ENCODE measurements at places on chromosomes 5 and 9.

DNA sequence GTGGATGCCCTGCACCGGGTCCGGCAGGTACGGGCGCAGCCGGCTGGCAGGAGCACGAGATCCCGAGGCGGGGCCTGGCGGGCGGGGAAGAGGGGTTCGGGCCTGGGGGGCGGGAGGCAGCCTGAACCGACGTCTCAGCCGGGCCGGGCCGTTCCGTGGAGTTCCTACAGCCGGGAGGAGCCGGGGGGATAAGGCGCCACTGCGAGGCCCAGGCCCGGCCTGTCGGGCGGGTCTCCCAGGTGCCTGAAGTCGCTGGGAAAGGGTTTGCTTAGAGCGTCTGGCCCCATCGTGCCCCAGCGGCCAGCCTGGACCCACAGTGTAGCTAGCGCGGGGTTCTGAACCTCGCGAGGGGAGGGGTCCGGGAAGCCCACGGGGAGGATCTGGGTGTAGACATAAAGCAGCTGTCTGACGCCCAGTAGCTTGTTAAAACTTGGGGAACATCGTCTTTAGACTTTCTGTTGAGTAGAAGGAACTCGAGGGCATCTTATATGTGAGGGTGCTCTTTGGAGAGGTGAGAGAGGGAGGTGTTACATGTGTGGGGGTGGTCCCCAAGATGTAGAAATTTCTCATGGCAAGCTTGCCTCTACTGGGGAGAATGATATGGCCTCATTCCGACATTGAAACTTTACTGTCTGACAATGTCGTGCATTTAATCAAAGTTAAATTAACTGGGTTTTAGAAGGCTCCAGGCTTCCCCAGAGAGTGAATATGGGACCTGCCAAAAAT, 524 bp downstream of the FUBP3 start:
- DNase-seq = no peak

- no peak for DNase-seq
Observed at GRCh38 chr5:167229751-167230150, 1061.7 kb upstream of the WWC1 start.

- DNase-seq = no peak
Observed at GRCh38 chr9:132054024-132054423, 25.6 kb downstream of the MED27 start.

DNA sequence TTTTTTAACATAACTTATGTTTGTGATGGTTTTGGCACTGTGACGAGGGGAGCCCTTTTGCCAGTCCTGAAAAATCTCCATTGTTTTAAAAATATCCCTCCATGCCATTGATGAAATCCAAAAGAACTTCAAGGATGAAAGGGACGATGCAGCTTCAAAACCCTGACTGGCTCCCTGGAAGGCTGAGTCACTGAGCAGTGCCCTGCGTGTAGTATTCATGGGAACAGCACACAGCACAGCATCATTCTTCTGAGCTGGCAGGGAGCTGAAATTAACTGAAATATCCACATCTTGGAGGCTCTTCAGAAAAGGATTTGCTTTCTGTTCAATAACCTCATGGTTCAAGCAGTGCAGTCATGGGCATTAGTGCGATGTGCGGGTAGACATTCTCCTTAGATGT, 29.7 kb downstream of the PDE4D start:
- DNase-seq = no peak

DNA sequence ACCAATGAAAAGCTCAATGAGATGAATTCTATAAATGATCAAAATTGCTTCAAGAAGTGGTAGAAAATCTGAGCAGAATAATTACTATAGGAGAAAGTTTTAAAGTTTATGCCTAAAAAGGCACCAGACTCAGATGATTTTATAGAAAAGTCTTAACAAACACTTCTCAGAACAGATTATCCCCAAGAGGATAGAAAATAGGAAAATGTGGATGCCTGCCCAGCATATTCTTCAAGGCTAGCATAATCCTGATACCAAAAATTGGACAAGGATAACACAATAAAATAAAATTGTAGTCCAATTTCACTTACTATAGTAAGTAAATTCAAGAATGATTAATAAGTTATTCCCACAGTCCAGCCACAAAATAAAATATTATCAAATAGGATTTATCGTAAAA, 397.0 kb downstream of the NR2F1-AS1 start:
- no peak for DNase-seq

DNA sequence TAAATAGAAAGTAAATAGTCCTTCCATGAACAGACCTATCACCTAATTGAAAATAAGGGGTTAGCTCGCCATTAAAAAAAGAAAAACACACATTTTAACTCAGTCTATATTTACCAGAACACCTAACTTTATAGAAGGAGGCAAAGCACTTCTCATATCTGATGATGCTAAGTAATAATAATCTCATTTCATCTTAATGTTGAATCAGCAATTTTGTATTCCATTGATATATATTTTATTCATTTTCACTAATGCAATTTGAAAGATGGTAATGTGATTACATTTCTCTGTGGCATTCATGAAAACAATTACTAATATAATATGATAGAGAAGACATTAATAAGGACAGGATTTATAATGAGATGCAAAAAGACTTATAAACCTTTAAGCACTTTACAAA, 276.7 kb downstream of the BNC2 start:
- no peak for DNase-seq

DNA sequence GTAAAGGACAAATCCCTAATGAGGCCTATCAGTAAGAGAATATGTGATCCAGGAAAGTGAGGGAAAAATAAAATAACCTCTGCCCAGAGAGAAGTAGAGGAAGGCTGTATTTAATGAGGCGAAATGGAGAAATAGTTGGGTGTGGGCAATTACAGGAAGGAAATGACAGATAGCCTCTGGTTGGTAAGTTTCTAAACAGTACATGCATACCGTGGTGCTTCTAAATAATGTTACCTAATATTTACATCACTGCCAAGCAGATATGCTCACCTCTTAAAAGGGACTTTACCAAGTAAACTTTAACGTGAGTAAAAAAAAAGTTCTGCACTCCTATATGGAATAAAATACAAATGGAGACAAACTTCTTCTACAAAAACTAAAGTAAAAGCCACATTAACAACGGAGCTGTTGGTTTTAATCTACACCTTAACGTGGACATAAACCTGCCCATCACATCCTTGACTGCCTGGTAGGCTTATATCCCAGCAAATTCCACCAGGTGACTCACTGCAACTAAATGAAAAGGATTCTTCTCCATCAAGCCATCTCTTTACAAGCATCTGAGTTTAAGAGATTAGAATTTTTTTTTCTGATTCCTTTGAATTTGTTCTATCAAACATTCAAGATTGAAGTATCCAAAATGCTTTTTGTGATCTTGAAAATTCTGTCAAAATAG, 12.4 kb downstream of the NFIL3 start:
- DNase-seq = no peak

- DNase-seq = no peak
Observed at GRCh38 chr5:80125962-80126480, 90.9 kb downstream of the THBS4 start.

- DNase-seq = no peak
Observed at GRCh38 chr9:18906656-18907395, 126.2 kb downstream of the SAXO1 start.
